Right lobe of liver (tissue), 6 donors: ENCODE measurements at places on chromosomes 5 and 9. TPM values are rescaled to one million over a fixed set of nuclear protein-coding genes. Genes with fewer than 3 reads are reported as not detected.

DNA sequence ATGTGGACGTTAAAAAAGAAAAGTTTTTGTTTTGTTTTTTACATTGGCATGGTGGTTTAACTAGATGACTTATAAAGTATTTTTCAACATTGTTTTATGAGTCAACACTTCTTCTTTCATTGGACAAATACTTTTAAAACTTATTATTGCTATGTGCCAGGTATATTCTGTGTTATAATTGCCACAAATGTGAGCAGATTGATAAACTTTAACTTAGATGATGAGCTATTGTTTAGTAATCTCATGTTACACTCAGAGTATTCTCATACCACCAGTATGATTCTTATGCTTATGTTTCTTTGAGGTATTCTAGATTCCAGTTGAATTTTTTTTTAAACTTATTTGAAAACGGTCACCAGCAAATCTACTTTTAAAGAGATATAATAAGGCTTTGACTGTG, 60.3 kb downstream of the RASA1 start:
- no peak for DNase-seq

FBLL1 gene
- not detected for total RNA-seq

DNA sequence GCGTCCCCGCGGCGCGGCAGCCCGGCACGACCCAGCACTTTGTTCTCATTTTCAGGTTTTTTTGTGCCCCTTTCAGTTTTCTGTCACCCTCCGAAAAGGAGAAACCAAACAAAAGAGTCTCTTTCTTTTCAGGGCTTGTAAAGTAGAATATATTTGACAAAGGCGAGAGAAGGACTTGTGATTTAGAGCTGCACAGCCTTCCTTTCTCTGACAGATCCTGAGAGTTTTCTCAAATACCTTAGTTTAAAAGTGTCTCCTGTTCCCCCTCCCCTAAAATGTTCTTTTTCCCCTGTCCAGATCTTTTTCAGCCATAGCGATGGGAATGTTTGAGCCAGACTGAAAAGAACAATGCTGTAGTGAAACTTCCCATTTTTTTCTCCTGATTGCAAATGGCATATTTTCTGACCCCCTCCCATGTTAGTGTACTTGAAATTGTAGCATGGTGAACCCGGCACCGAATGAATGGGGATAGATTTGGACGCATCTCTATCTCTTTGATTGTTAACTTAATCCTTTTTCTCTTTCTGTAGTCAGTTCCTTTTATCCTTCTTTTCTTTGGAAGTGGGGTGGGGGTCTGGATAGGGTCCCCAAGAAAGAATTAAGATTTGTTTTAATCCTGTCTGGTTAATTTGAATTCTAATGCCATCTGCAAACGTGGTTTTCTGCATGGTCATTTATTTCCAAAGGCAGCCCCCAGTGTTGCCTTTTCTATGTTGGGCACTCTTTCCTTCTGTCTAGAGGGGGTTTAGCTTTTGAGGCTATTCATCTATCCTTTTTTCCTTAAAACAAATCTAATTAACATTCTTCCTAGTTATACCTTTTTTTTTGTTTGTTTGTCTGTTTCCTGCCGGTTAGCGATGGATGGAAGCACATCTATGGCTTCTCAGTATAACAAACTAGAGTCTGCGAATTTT, 2.2 kb downstream of the ZSWIM6 start:
- no peak for DNase-seq

GRCh38 chr9:108588246-108588645, 267.5 kb downstream of the ACTL7B start:
- DNase-seq, result no peak
